ENCODE measurements at places on chromosomes 6 and 20.

- DNase-seq = no peak
Measured at GRCh38 chr6:147135211-147135681, 69.0 kb upstream of the STXBP5 start.

DNA sequence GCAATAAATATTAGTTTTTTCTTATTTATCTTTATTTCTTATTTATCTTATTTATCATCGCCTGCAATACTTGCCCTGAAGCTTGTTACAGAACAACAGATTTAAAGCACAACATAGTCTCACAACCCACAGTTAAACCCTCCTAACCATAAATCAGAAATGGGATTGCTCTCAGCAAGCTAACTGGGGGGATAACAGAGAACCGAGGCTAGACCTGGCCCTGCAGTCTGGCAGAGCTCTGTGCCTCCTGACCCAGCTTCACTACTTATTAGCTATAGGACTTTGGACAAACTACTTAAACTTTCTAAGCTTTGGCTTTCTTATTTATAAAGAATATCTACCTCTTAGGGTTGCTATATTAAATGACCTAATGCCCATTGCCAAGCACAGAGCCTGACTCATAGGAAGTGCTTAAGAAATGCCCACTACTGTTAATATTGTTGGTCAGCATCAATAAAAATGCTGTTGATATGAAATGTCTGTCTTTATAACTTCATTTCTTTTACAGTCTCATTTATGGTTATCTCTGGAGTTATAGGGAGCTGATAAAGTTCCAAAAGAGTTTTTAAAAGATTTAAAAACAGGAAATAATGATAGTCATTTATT lies 87.9 kb upstream of the BEND6 start:
- no peak for DNase-seq

DNA sequence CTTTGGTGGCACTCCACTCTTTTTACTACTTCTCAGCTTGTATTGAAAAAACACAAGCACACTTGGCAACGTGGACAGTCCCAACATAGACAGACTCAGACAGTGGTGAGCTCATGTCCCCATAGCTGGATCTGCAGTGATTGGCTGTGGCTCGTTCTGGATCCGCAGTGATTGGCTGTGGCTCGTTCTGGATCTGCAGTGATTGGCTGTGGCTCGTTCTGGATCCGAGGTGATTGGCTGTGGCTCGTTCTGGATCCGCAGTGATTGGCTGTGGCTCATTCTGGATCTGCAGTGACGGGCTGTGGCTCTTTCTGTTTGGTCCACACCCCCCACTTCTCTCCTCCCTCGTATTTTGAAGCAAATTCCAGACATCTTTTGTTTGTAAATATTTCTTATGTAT lies 28.0 kb downstream of the OSBPL2 start:
- no peak for DNase-seq

GRCh38 chr6:130188207-130188899 lies 34.4 kb downstream of the SAMD3 start:
- DNase-seq = no peak

GRCh38 chr20:47725248-47725973 lies 59.9 kb downstream of the SULF2 start:
- DNase-seq = peak; percentile 64

DNA sequence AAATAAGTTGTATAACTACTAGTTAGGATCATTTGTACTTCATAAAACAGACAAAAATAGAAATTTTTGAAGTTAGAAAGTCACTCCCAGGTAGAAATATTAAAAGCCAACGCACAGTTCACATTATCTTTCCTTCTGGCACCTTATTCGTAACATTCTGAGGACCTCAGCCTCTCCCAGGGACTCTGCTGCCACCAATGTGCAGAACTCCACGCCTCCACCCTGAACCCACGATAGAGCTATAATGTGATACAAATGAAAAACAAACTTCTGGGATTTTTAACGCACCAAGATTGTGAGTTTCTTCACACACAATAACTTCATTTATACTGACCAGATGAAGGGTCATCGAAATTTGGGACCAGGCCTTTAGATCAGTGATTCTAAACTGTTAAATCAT lies 9.5 kb downstream of the BMP7 start:
- no peak for DNase-seq

GRCh38 chr6:55437141-55437540 lies 109.9 kb downstream of the GFRAL start:
- DNase-seq = no peak

GRCh38 chr6:42627674-42628073 lies 63.8 kb downstream of the UBR2 start:
- DNase-seq = no peak

DNA sequence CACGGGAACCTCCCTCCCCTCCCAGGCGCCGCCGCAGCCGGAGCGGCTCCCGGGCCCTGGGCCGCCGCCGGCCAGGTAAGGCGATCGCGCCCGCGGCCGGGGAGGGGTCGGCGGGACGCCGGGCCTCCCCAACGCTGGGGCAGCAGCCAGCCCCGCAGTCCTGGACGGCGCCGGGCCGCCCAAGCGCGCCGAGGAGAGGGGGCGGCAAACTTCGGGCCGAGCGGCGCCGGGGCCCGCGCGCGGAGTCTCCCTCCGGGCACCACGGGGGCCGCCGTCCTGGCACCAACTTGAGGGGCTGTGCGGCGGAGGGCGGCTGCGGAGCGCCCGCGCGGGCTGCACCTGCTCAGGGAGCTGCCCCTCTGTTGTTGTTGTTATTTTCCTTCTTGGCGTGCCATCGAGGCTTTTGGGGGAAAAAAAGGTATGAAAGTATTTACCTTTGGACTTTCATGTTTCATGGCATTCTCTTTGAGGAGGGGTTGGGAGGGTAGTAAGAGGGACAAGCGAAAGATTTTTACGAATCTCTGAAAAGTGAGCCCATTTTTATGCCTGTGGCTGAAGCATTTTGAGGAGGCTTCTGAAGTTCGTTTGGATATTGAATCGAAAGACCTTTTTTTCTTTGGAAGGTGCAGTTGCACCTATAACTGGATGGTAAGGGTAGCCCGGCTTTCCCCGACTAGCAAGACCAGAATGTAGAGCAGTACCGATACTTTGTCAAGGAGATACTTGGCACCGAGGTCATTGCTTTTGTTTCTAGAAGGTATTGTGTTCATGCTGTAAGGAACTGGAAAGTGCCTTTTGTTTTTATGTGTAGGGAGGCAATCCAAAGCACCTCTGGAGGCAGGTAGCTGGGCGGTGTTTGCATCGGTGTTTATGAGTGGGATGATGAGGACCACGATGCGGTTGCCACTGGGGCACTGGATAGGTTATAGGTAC lies at the start of gene RNF182:
Gene RNF182, plus strand, starts transcription at position 4 of the 933 bp plus-strand sequence. CDS start 52,168 bp downstream, outside the sequence.
- peak; percentile 7 for DNase-seq

DNA sequence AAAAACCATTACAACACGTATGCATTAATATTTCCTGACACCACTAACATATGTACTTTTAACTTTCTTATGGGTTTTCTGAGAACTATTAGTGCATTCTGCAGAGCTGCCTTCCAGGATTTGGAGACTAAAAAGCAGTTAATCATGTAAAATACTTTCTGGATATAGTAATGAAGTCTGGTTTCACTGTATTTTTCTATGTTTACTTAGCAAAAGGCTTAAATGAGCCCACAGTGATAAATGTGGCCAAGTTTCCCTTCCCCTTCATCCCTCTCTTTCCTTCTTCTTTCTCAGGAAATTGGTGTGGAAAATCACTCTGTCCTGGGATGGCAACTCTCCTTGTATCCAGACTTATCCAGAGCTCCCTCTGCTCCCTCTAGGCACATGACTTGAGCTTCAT lies 29.7 kb upstream of the ENPP1 start:
- DNase-seq = no peak

DNA sequence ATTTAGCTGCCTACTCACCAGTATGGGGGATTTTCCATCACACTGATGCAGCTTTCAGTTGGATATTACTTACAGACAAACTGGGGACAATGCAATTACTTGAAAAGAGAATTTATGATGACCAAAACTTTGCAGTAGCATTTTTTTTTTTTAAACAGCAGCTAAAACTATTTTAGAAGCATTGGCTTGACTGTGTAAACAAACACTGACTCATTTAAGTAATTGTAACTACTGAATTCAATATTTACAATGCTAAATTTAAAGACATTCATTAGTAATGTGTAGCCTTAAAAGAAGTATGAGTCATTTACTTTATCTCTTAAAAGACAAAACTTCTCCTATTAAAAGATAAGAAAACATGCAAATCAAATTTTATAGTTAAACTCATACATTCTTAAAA lies 295.9 kb upstream of the FERMT1 start:
- no peak for DNase-seq

GRCh38 chr6:149727793-149728498 lies 10.0 kb upstream of the LATS1 start:
- no peak for DNase-seq

- no peak for DNase-seq
Measured at GRCh38 chr20:33945391-33946081, 48.2 kb upstream of the RALY start.

DNA sequence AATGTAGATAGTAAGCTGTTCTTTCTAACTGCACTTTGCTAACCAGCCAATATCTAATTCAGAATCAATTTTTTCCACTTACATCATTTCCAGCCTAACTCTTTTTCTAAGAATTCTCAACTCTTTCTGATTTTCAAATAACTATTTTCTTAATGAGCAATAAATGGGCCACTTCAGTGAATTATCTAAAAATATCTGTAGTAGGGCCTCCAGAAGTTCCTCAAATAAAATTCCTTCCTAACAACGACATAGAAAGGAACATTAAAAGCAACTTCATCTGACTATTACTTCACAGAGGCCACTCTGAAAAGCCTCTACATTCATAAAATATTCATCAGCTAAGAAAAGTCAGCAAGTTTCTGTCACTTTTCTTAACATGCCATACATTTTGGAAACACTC lies 4.8 kb downstream of the COL12A1 start:
- no peak for DNase-seq

GRCh38 chr6:37781788-37782187 lies 37.7 kb upstream of the ZFAND3 start:
- DNase-seq = no peak

- DNase-seq = no peak
Measured at GRCh38 chr6:155056756-155057155, 61.6 kb downstream of the TIAM2 start.

DNA sequence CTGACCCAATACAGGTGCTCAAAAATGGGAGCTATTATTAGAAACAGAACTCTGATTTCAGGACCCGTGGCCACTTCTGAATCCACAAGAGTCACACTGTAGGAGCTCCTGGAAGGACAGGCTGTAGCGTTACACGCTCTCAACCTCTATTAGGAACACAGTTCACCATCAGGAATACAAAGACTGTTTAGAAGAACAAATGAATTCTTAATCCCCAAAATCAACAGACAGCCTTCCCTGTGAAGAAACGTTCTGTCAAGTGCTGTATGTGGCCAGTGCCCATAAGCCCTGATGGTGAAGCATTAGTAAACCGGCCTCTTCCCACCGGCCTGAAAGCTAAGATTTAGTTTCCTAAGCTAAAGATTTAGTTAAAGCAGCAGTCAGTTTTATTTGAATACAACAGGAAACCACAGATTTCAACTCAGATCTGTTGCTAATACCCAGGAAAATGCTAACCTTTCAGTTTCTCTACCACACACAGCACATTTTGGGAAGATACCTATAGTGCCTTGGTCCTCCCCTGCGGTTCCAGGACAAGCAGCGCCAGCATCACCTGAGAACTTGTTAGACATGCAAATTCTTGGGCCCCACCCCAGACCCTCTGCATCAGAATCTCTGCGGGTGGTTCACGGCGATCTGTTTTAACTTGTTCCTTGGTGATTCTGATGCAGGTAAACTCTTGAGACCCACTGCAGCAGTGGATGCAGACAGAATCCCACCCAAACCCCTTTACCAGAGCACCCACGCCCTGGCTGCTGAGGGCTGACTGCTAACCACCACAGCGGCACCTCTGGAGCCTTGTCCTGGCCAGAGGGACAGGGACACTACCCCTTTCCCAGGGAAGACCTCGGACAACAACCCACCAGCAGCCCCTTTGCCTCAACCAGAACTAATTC lies 33.4 kb downstream of the MTRES1 start:
- DNase-seq = no peak

- DNase-seq = no peak
Measured at GRCh38 chr6:138162111-138162954, 594 bp downstream of the ARFGEF3 start.

GRCh38 chr6:106099235-106099537 lies 13.1 kb downstream of the PRDM1 start:
- no peak for DNase-seq

- no peak for DNase-seq
Measured at GRCh38 chr6:100433726-100434435, 30.8 kb downstream of the SIM1 start.

DNA sequence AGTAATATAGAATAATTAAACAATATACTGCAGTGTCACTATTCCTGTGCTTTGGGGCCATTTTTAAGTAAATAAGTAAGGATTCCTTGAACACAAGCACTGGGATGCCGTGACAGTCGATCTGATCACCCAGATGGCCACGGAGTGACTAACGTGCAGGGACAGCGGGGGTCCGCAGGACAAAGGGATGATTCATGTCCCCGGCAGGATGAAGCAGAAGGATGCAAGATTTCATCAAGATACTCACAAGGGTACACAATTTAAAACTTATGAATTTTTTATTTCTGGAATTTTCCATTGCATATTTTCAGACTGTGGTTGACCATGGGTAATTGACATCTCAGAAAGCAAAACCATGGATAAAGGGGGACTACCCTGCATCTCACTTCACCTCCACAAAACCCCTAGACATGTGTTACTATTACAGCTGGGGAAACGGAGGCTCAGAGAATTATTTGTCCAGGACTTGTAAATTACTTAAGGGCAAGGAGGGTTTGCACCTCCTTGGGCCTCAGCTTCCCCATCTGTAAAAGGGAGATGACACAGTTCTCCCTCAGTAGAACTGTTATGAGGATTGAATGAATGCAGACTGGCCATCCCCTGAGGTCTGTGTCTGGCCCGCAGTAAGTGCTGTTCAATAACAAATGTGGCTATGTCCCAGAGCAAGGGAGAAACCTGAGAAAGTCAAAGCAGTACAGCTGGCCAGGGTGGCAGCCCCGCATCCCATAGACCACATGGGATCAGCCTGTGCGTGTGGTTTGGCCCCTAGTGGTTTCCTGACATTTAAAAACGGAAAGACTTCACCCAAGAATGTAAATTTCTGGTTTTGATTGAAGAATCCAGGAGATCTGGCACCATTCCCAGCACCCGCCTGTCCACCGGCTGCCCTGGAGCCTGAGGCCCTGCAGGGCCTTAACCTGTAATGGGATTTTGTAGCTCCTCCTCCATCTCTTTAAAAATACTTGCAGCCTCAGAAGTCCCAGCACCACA lies 235.5 kb downstream of the BMP7 start:
- no peak for DNase-seq

- DNase-seq = no peak
Measured at GRCh38 chr6:28334286-28335039, 1.5 kb downstream of the ZSCAN31 start.

- DNase-seq = no peak
Measured at GRCh38 chr6:8236956-8237355, 134.6 kb upstream of the EEF1E1 start.

GRCh38 chr6:126949786-126950185 lies 168.7 kb upstream of the RSPO3 start:
- no peak for DNase-seq

DNA sequence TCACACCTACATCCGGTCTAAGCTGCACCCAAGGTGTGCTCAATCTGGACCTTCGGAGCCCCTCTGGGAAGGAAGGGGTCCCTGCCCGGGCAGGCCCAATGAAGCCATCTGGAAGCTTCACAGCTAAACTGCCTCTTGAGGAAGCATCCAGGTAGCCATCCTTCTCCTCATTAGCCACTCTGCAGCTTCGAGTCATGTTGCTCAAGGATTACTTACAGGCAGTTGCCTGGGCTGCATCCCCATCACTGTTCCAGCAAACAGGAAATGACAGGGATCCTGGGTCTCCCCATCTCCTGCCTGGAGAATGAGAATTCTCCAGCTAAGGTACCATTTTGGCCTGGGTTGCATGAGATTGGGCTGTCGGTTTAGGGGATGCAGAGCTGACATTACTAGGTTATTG lies 91.7 kb downstream of the ERMARD start:
- DNase-seq = no peak
